ENCODE measurements at places on chromosomes 6 and 20. TPM values are rescaled to one million over a fixed set of nuclear protein-coding genes. Genes with fewer than 3 reads are reported as not detected.

DNA sequence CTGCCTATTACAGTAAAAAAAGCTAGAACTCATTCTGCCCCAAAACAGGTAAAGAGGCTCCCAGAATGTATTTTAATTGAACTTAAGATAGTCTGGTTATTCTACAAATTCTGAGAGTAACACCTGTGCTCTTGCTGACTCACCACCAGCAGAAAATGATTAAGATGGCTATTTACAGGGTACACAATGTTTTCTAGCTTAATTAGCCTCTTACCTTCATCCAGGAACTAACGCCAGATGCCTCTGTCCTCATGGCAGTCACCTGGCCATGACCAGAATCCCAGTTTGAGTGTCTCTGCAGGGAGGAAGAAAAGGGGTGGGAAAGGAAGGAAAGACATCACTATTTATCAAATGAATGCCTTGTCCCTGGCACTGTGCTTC lies 31.3 kb upstream of the PPP1R3G start:
- DNase-seq = no peak

EYA4 gene
- 28.8 TPM for total RNA-seq

PSMG4 gene
- 16.3 TPM for total RNA-seq

SLC22A3 gene
- total RNA-seq = 8.2 TPM

PABPC1L gene
- total RNA-seq = 5.3 TPM

HUS1B gene
- total RNA-seq = 0.18 TPM

SLC22A7 gene
- total RNA-seq = not detected

- DNase-seq = no peak
Observed at GRCh38 chr6:89353702-89354392, 1.3 kb upstream of the UBE2J1 start.

GRCh38 chr6:2450546-2450945 lies 205.1 kb upstream of the GMDS start:
- DNase-seq = peak; percentile 64

DNA sequence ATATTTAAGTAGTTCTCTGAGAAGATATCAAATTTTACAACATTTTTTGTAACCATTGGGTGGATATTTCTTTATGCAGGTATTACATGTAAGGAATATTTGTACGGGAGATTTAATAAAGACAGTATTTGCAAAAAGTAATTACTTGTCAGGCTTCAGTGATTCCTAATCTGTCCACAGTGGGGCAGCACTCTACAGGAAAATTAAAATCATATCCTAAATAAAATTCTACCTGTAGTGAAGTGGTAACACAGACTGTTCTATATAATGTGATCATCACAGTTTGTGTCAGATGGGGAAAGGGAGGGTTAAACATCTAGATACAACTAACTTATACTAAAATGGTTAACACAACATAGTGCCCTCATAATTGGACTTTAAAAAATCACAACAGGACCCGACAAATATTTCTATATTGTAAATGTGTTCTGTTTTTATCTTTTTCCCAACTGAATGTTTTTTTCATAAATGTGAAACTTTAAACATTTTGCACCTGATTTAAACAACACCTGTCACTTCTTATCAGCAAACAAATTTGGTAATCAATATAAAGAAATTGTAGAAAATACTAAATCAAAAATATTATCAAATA lies 145.6 kb upstream of the MANEA start:
- peak; percentile 16 for DNase-seq

GRCh38 chr6:130303431-130303830 lies 62.4 kb upstream of the TMEM200A start:
- peak; percentile 87 for DNase-seq

DNA sequence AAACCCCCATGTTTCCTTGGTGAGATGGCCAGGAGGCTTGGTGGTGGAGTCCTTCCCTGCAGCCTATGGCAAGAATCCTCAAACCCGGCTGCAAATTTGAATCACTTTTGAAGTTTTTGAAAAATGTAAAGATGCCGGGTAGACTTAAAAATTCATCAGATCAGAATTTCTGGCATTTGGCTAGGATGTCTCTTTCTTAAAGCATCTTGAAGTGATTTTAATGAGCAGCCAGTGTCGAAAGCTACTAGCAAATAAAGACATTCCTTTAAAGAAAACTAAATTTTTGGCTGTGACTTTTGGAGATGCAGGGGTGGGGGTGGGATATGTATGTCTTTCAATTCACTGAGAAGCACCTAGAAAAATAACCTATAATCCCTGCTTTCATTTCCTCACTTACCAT lies 25.6 kb upstream of the NOX3 start:
- DNase-seq = no peak

ZNF334 gene
- 8.5 TPM for total RNA-seq

DNA sequence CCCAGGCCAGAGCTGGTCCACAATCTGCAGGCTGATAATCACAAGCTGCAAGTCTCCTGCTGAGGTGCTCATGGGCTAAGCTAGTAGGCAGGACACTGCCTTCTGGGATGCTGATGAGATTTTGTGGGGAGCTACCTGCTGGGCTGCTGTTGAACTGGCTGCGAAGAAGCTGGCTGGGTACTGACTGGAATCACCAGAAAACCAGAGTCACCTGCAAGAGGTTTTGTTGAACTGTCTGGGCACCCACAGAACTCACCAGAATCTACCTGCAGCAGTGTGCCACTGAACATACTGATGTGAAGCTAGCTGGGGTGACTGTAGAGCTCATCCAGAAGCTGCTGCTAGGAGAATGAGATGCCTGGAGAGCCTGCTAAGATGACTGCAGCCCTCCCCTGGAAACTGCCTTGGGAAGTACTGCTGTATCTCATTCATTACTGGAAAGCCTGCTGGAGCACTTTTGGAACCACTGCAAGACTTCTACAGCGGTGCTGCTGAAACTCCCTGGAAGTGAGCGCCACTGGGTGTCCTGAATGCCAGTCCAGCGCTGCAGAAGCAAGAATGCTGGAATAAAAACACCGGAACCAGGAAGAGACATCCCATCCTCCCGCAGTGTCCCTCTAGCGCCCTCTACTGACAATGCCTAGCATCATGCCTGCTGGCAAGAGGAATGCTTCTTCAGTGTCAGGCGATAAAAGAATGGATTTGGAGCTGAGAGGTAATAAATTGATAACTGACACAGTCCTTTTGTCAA lies 64.9 kb upstream of the ARHGAP18 start:
- peak; percentile 87 for DNase-seq

- DNase-seq = peak; percentile 29
Observed at GRCh38 chr6:99739526-99739925, 132.9 kb downstream of the PRDM13 start.

PHACTR1 gene
- total RNA-seq = 4.3 TPM

DNA sequence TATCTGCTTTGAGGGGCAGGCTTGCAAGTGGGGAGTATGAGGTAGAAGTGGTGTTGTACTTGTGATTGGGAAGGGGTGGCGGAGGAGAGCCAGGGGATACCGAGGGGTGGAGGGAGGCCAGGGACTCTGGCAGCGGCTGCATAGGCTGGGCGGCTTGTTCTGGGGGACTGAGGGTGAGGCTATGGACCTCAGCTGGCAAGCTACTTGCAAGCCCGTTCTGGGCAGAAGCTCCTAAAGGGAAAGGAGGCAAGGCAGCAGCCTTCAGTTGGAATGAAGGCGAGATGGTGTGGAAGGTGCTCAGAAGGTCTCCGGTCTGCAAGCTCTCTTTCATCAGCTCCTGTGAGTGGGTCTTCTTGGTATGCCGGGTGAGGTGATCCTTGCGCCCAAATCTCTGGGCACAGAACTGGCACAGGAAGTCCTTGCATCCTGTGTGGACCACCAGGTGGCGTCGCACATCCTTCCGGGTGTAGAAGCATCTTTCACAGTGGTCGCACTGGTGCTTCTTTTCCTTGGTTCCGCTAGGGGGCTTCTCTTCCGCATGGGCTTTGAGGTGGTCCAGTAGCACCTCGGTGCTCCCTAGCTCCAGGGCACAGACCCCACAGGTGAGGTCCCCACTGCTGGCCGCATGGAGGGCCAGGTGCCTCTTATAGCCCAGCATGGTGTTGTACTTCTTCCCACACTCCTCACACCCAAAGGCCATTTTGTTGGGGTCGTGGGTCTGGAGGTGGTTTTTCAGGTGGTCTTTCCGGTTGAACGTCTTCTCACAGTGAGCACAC lies 66.0 kb downstream of the PLAGL1 start:
- DNase-seq = peak; percentile 47

- DNase-seq = no peak
Observed at GRCh38 chr6:12709556-12710232, 6.9 kb upstream of the PHACTR1 start.

TBX18 gene
- total RNA-seq = 20.3 TPM

GRCh38 chr6:148822819-148823218 lies 76.0 kb downstream of the UST start:
- no peak for DNase-seq

DNA sequence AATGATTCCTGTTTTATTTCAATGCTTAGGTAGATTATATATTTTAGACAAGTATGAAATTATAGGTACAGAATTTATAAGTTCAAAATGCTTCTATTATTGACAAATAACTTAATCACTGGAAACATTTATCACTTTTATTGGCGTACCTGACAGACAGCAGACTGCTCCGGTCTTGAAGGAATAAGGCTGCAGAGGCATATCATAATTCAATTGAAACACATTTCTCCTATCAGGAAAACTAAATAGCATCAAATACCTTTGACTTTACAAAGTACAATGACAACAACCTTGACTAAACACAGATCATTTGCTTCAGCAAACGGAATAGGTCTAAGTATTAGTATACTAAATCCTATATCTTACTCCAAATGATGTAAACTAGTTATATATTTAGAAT lies 91.3 kb downstream of the GRIK2 start:
- no peak for DNase-seq
